SJCRH30 (cell line): ENCODE measurements at places on chromosomes 5 and 9. TPM values are rescaled to one million over a fixed set of nuclear protein-coding genes. Genes with fewer than 3 reads are reported as not detected.

- no peak for DNase-seq
- no peaks in the 10 kb centered on the region for H3K4me1 ChIP-seq
- no peak overlapping the region for H3K4me3 ChIP-seq
- H3K27me3 ChIP-seq = peaks cover 10% of the 10 kb centered on the region; the same call in 1 of the 2 replicates
- H3K36me3 ChIP-seq = no peaks in the 10 kb centered on the region
These were observed 69.8 kb downstream of the NIPSNAP3B start for GRCh38 chr9:104833696-104834095.

Gene ATP10B
- not detected in 2 replicates for total RNA-seq

DNA sequence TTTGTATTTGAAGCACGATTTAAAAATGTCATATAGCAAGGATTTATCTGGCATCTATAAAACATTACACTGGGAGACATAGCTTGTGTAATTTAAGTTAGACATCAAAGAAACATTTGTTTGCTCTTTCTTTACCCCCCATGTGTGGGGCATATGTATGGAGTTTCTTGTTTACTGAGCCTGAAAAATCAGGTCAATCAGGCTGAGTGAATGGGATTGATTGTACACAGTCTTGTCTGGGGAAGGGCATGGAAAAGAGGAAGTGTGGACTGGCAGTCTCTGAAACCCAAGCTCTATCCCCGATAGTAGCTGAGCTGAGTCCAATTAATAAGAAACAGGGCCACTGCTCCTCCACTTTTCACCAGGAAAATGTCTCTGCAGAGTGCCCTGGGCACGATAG lies 49.4 kb downstream of the SLC46A2 start:
- H3K4me3 ChIP-seq = no peak overlapping the region
- no peak overlapping the region for H3K27ac ChIP-seq
- no peaks in the 10 kb centered on the region for H3K4me1 ChIP-seq
- no peak for DNase-seq

GRCh38 chr5:32621256-32621655 lies 35.9 kb downstream of the SUB1 start:
- no peak overlapping the region for H3K27ac ChIP-seq

GRCh38 chr5:80346055-80346454 lies 26.3 kb downstream of the SPZ1 start:
- no peaks in the 10 kb centered on the region for H3K4me1 ChIP-seq
- no peaks in the 10 kb centered on the region for H3K27me3 ChIP-seq
- peak; percentile 13 for DNase-seq
- no peaks in the 10 kb centered on the region for H3K36me3 ChIP-seq
- H3K4me3 ChIP-seq = no peak overlapping the region
